ENCODE measurements at places on chromosomes 2 and 18.

GRCh38 chr18:35826477-35826876, 146.0 kb upstream of the RMP24 start:
- DNase-seq: no peak

- no peak for DNase-seq
Measured at GRCh38 chr2:120685066-120685973, 50.3 kb upstream of the GLI2 start.

DNA sequence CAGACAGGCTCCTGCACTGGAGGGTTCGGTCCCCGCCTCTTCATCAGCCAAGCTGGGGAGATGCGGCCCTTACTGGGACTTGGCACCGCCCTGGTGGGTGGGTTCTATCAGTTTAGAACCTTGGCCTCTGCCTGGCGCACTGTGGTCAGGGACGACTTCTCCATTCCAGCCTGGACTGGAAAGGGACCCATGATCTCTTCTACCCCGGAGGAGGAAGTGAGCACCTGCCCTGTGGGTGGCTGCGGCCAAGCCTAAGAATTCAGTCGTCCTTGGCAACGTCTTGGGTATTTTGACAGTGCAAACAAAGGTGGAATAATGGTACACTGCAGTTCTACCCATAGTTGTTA, 106.9 kb upstream of the CD302 start:
- DNase-seq: no peak

GRCh38 chr2:58109481-58109880, 62.9 kb downstream of the VRK2 start:
- DNase-seq: no peak

DNA sequence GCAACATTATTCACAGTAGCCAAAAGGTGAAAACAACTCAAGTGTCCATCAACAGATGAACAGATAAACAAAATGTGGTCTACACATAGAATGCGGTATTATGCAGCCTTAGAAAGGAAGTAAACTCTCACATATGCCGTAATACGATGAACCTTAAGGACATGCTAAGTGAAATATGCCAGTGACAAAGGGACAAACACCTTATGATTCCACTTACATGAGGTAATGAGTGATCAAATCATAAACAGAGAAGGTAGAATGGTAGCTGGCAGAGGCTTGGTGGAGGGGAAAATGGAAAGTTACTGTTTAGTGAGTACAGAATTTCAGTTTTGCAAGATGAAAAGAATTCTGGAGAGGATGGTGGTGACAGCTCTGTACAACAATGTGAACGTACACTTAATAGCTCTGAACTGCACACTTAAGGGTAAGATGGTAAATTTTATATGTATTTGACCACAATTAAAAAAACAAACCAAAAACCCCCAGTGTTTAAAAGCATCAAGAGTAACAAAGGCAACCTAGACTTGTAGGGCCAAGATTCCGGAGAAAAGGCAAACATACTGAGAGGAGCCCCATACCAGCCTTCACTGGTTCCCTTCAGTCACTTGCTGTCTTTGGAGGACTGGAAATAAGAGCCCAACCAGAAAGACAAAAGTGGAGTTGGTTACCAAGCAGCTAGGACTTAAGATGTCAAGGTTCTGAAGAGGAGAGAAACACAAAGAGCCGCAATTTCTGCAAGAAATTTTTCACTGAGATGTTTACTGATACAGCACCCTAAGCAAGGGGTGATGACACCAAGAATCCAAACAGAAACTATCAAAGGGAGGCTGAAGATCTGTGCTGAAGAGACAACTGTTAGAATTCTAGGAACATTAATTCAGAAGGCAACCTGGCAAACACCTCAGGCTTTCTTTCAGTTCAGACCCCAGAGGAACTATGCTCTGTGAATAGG, 61.3 kb downstream of the CUL3 start:
- no peak for DNase-seq
